Foreskin keratinocyte (primary cell): ENCODE measurements at places on chromosomes 1 and 21. TPM values are rescaled to one million over a fixed set of nuclear protein-coding genes. Genes with fewer than 3 reads are reported as not detected.

DNA sequence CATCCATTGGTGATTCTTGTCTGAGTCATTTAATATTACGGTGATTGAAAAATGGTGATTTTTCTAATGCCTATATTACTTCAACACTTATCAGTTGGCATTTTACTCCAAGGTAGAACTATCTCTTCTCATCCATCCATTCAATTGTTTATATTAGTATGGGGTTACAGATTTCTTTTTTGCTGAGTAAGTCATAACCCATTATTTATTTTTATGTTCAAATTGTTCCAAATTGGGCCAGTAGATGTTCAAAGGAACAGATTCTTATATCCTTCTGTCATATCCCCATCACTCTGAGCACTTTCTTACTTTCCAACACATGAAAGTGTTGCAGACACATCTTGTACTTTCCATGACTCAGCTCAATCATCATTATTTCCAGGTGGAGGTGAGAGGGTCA lies 466.8 kb upstream of the CAMK1G start:
- DNase-seq = no peak

- no peak for DNase-seq
These were observed 2.5 kb upstream of the TBX15 start for GRCh38 chr1:118990513-118991152.

The OR2L8 gene
- total RNA-seq = not detected in 2 replicates

GRCh38 chr1:83641206-83641658 lies 357.7 kb downstream of the TTLL7 start:
- DNase-seq = no peak

- DNase-seq = no peak
These were observed 118.7 kb upstream of the RRP15 start for GRCh38 chr1:218166268-218166945.

- DNase-seq = no peak
These were observed 85.3 kb upstream of the SERBP1 start for GRCh38 chr1:67515324-67516080.

- no peak for DNase-seq
These were observed 3.8 kb upstream of the TMEM222 start for GRCh38 chr1:27318136-27318535.

DNA sequence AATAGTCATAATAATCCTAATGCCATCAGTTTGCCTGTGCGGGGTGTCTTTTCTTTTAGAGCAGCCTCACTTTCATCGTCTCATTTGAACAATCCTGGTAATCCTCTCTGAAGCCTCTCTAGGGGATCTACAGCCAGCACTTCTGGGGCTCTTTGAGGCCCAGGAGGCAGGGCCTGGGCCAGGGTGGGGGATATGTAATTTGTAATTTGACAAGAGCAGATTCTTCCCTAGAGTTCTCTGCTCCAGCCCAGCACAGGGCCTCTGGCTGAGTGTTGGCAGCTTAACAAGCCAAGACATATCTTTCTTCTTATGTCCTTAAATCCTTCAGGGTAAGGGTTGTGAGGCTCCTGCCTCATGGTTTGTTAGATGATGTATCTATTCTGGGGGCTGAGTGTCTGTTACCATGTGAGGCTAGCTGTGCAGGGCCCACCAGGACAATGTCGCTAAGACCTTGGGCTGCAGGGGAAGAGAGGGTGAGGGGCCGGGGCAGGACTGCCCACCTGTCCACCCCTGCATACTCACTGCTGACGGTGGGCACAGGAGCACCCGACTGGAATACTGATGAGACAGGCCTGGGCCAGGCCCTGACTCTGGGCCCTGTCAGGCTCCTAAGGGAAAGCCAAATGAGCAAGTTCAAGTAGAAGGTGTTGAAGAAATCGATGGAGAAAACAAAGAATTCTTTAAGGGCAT lies 45.3 kb upstream of the PARP1 start:
- no peak for DNase-seq

DNA sequence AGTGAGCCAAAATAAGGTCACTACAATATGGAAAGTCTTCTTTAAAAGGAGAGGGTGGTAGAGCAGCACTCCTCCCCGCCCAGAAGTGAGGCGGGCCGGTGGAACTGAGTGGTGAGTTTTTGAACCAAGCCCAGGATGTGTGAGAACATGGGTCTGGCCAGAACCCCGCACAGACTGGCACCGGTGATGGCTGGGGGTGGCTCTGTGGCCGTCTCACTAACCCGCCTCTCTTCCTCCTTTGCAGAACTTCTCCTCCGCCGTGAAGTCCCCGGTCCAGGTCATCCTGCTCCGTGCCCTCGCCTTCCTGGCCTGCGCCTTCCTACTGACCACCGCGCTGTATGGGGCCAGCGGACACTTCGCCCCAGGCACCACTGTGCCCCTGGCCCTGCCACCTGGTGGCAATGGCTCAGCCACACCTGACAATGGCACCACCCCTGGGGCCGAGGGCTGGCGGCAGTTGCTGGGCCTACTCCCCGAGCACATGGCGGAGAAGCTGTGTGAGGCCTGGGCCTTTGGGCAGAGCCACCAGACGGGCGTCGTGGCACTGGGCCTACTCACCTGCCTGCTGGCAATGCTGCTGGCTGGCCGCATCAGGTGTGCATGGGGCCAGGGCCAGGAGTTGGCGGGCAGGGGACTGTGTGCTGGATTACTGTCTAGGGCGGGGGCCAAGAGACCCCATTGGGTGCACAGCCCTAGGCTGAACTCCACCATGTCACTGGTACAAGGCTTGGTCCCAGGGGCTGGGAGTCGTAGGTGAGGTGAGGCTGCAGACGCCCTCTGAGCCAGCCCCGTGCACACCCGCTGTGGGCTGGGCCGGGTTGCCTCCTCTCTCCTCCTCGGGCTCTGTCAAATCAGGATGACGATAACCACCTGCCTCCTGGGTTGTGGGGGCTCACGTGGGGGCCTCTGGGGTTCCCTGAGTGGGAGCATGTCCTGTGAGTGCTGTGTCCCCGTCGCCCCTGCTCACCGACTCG lies 12.4 kb downstream of the TMEM201 start:
- no peak for DNase-seq

GRCh38 chr1:216032961-216033614 lies 390.2 kb downstream of the USH2A start:
- no peak for DNase-seq

DNA sequence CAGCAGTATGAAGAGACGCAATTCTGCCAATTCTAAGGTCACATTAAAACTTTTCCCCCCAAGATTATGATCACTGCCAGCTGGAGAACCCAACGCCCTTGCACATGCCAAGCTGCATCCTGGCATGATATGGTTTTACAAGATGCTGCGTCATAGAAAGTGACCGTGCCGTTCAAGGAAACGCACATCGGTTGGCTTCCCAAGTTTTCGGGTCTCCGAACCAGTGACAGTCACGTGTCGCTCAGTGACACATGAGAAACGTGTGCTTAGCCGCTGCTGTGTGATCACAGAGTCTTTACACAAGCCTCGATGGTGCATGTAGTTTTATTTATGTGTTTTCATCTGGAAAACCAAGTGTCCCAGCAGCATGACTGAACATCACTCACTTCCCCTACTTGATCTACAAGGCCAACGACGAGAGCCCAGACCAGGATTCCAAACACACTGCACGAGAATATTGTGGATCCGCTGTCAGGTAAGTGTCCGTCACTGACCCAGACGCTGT lies 7.4 kb downstream of the SMIM1 start:
- DNase-seq = no peak

DNA sequence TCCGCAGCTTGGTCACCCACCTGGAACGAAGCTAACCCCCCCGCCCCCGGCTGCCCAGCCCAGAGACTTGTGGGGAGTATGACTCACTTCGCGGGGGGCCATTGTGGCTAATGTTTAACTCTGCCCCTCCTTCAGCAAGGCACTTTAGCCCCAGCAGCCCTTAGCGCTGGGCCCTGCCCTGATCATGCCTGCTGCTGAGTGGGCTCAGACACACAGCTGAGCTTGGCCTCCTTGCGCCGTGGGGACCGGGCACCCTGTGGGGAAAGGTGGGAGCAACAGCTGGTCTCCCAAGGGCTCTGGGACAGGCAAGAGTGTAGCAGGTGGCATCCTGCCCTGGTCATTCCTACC lies 6.3 kb upstream of the LAD1 start:
- no peak for DNase-seq

DNA sequence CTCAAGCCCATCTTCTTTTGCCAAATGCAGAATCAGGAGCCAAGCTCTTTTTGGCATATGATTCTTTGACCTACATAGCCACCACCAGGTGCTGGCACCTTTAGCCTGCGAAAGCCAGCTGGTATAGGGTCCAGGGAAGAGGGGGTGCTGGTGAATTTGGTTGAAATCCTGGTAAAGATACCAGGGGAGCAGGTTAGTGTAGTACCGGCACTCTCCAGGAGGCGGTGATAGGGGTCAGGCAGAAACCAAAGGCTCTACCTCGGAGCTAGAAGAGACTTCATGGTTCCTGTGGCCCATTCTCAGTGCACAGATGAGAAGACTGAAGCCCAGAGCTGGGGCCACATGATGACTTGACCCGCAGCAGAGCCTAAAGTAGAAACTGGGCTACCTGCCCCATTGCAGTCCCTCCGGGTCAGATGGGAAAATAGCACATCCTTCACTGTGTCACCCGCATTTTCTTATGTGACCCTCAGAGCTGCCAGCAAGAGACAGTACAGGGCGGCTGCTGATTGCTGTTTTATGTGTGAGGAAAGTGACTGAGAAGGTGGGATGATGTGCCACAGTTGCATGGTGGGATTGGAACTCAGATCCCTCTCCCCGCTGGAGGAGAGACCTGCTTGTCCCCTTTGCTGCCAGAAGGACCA lies 36.0 kb upstream of the IL19 start:
- no peak for DNase-seq

The KRTAP26-1 gene
- not detected in 2 replicates for total RNA-seq

GRCh38 chr1:6168947-6169586 lies 11.1 kb downstream of the CHD5 start:
- no peak for DNase-seq

The ADAMTS5 gene
- not detected in 2 replicates for total RNA-seq

- no peak for DNase-seq
These were observed 46.9 kb downstream of the STPG1 start for GRCh38 chr1:24366707-24367106.

GRCh38 chr1:59788825-59789224 lies 25.9 kb upstream of the HOOK1 start:
- peak; percentile 45 for DNase-seq

The ANKRD45 gene
- total RNA-seq = 0.42 and 0.82 TPM in 2 replicates

- no peak for DNase-seq
These were observed 438.5 kb upstream of the PLXNA2 start for GRCh38 chr1:208682664-208683013.

DNA sequence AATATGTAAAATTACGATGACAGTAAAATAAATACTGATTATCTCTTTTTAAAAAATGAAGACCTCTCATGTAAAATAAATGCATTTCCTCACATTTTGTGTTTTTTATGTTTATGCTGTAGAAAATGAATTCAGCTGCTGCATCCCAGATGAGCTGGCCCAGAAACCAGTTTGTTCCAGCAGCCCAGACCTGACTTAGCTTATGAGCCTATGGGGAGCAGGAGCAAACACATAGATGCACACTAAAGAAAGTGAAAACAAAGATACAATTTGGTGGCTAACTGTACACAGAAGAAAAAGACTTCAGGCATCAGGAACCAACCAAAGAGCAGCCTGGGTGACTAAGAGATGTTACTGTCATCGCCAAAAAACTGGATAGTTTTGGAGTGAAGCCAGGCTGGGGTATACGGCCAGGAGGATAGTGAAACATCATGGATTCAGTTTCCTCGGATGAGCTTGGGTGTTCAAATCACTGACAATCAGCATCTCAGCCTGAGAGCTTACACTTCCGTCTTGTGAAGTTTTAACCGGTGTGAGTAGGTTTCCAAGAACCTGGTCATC lies 113.9 kb upstream of the BACE2 start:
- no peak for DNase-seq
